Bronchial epithelial cell (primary cell): ENCODE measurements at places on chromosomes 1 and 21.

GRCh38 chr1:71448444-71448843 lies 367.6 kb upstream of the ZRANB2 start:
- no peak for DNase-seq

DNA sequence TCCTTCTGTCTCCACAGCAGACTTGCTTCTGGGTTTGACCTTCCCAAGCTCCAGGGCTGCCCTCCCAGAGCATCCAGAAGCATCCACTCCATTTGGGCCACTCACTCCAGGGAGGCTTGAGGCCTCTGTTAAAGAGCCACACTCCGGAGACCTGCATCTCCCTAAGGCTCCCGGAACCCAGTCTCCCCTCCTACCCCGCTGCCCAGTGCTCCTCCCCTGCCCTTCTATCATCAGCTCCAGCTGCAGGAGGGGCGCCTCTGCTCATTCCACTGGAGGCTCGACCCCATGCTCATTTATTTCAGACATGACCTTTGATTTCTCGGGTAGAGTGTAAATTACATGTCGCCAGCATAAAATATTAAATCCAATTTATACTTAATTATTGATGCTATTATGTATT lies 142.5 kb downstream of the SYF2 start:
- no peak for DNase-seq

- no peak for DNase-seq
These were observed 24.6 kb downstream of the ATF3 start for GRCh38 chr1:212633161-212633560.

- no peak for DNase-seq
These were observed 260.6 kb upstream of the VAMP3 start for GRCh38 chr1:7510389-7510931.

DNA sequence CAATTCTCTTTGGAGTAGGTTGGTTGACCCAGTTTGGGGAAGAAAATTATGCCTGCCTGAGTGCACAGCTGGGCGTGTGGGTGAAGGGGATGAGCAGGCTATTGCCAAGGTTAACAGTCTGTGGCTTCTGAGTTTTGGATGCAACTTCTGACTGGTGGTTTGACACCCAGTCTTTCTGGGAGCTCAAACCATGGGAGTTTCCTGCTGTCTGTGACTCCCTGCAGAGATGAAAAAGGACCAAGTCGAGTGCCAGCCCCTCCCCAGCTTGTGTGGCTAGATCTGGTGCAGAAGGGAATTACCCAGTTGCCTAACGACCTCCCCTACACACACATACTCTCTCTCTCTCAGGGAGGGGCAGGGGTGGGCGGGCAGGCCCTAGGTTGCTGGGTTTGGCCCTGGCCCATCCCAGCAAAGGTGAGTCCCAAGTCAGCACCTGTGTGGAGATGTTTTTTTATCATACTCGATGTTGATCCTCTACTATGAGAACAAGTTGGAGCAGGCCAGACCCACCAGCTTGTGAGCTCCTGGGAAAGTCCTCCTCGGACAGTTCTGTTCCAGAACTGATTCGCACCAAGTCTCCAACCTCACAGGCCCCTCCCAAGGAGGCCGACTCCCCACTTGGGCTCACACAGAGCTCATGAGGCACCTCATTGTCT lies 28.2 kb downstream of the PKP1 start:
- DNase-seq, result peak; percentile 97

DNA sequence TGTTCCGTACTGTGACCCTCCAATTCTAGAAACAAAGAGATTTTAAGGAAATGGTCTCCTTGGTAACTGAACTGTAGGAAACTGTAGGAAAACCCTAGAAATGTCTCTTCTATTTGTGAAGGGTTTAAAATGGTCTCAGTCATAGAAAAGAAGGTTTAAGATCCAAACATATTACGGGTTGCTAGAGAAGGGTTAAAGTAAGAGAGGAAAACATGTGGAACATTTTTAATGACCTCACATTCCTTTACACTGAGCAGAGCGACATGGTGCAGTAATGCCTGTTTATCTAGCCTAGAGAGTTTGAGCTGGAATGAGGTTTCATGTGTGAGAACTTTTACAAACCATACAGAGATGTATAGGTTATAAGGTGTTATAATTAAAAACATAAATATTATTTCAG lies 36.9 kb upstream of the C1orf105 start:
- DNase-seq, result no peak

- DNase-seq, result no peak
These were observed 31.3 kb downstream of the OLFML3 start for GRCh38 chr1:114010433-114011184.

- peak; percentile 79 for DNase-seq
These were observed 16.6 kb downstream of the AK4 start for GRCh38 chr1:65164633-65165032.

DNA sequence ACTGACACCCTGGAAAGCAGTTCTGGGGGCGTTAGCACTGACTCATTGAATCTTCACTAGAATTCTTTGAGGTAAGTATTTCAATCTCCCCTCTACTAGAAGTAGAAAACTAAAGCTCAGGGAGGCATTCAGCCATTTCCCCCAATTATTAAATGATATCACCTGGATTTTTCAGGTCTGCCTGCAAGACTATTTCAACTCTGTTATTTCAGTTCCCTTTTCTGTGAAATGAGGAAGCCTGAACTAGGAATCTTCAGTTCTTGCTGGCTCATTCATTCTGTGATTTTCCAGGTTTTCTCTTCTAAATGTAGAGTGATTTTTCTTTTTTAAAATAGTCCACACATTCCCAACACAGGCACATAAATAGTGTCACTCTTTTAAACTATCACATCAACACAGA lies 337.0 kb upstream of the NR5A2 start:
- DNase-seq, result no peak

GRCh38 chr1:155974208-155975115 lies 3.9 kb downstream of the ARHGEF2 start:
- DNase-seq, result no peak

GRCh38 chr1:106055855-106056254 lies 1000.6 kb upstream of the PRMT6 start:
- no peak for DNase-seq

- no peak for DNase-seq
These were observed 11.6 kb upstream of the POU2F1 start for GRCh38 chr1:167209044-167209443.

GRCh38 chr1:207259391-207259790 lies 62.1 kb upstream of the CD55 start:
- peak; percentile 44 for DNase-seq

DNA sequence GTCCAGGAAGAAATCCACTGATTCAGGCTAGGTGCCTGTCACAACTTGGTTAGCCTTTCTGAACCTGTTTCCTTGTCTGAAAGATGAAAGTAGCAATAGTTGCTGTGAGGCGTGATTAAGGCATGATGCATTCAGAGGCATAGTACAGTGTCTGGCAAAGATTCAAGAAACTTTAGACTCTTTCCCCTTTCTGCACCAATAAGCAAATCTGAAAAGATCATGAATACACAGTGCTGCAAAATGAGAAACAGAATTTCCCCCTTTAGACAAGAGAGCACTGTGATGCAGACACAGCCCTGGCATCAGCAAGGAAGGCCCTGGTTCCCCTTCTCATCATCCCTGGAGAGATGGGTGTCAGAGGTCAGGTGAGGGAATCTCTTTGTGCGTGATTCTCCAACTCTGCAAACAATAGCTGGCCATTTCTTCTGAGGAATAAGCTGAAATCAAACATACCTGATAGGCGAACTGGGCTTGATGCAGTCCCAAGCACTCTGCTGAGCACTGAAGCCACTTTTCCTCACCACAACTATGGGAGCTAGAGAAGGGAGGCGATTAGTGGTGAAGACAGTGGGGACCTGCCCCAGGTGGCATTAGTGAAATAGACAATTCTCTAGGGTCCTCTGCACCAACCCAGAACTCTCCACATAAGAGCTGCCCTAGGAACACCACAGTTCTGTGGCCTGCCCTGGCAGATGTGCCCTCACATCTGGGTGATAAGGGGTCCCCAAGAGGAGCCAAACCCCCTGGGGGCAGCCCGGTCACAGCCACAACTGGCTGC lies 41.7 kb downstream of the ITPKB start:
- DNase-seq, result peak; percentile 98

DNA sequence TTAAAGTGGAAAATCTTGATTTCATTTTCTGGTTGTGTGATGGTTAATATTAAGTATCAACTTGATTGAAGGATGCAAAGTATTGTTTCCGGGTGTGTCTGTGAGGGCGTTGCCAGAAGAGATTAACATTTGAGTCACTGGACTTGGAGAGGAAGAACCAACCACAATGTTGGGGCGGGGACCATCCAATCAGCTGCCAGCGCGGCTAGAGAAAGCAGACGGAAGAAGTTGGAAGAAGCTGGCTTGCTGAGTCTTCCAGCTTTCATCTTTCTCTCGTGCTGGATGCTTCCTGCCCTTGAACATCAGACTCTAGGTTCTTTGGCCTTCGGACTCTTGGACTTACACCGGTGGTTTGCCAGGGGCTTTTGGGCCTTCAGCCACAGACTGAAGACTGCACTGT lies 832.6 kb upstream of the TMPRSS15 start:
- no peak for DNase-seq

DNA sequence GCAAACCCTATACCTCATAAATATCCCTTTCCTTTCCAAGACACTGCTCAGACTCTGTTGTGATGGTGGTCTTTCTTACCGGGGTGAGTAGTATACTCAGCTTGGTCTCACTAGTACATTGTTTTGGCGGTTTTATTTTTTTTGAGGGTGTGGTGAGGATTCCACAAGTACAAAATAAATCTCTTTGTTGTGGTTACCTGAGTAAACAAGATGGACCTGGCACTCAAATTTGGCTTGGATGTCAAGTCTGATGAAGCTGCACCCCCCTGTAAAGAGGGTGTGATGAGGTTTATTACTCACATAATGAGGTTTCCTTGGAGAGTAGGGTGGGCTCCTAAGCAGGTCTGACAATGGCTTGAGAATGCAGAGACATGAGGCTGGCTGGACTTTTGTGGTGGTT lies 68.2 kb upstream of the KCNJ6 start:
- DNase-seq, result no peak
